ENCODE measurements at places on chromosomes 13 and 19.

- peak; percentile 90 for DNase-seq
These were observed at the start of gene PNMA8B for GRCh38 chr19:46495786-46496099. TSS of gene PNMA8B (minus strand) at chr19:46495867. CDS start at chr19:46495465, 402 bp downstream.

DNA sequence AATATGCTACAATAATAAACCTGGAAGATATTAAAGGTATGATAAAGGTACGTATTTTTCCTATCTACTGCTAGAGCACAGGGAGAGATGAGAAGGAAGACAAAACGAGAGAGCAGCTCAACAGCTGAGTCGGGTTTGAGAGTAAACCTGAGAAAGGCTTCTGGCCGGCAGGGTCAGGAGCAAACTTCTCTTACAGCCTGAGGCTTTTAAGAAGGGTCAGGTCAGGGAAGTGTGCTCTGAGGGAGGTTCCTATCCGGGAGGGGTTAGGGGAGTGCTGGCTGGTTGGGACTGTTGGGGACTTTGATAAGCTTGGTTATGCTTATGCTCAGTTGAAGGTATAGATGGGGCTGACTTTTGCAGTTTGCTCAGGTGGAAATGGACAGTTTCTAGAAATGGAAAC, 77.7 kb upstream of the PRR20A start:
- DNase-seq, result no peak

- no peak for DNase-seq
These were observed 47.8 kb upstream of the KPNA3 start for GRCh38 chr13:49840266-49840665.

GRCh38 chr19:55255618-55256423, 3.0 kb downstream of the PPP6R1 start:
- DNase-seq, result no peak

- peak; percentile 77 for DNase-seq
These were observed 2.3 kb upstream of the DOCK6 start for GRCh38 chr19:11264452-11265176.

GRCh38 chr13:40520916-40521315, 145.5 kb downstream of the FOXO1 start:
- no peak for DNase-seq

GRCh38 chr13:76730220-76730619, 156.0 kb downstream of the KCTD12 start:
- no peak for DNase-seq

GRCh38 chr13:79995334-79995733, 345.6 kb downstream of the SPRY2 start:
- no peak for DNase-seq

Measured in hepatocyte (in vitro differentiated cells).